ENCODE measurements at places on chromosomes 7 and 10. TPM values are rescaled to one million over a fixed set of nuclear protein-coding genes. Genes with fewer than 3 reads are reported as not detected.

DNA sequence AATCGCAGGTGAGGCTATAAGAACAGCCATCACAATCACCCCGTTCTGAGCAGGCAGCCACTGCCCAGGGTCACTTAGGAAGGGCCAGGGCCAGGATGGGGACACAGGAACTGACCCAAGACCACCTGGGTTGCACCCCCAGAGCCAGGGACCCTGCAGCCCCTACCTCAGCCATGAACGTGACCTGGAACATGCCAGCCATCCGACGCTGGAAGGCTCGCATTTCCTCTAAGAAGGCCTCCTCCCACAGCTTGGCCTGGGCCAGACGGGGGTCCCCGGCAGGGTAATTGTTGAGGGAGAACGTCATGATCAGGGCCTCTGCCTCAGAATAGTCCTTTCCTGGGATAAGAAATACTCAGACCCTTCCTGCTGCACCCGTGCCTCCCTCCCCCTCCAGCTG is 5.0 kb downstream of the NPC1L1 start:
- no peak overlapping the region for H3K27ac ChIP-seq
- no peaks in the 10 kb centered on the region for H3K27me3 ChIP-seq
- H3K4me1 ChIP-seq = peaks cover 47% of the 10 kb centered on the region
- peaks cover 27% of the 10 kb centered on the region for H3K36me3 ChIP-seq
- no peak overlapping the region for H3K4me3 ChIP-seq

DNA sequence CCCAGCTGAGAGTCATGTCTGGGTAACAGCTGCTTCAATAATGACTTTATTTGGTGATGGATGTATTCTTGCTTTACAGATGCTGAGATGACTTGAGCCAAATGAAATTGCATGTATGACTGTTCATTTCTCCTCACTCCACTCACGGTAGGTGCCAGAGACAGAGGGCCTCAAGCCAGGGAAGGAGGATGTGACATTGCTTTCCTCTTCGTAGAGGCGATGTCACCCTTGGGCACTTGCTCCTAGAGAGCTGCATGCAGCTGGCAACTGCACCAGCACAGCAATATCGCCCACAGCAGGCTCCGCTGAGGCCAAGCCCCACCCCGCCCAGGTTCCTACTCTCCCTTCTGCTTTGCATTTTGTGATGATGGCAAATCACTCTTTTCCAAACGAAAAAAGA is 116.6 kb upstream of the AOAH start:
- no peaks in the 10 kb centered on the region for H3K36me3 ChIP-seq
- no peaks in the 10 kb centered on the region for H3K4me1 ChIP-seq
- DNase-seq = no peak
- no peaks in the 10 kb centered on the region for H3K27me3 ChIP-seq
- no peak overlapping the region for H3K27ac ChIP-seq

- no peak overlapping the region for H3K27ac ChIP-seq
- H3K27me3 ChIP-seq = no peaks in the 10 kb centered on the region
- DNase-seq = no peak
- peaks cover 7% of the 10 kb centered on the region for H3K4me1 ChIP-seq
Observed at GRCh38 chr7:127799535-127800305, 147.7 kb downstream of the SND1 start.

DNA sequence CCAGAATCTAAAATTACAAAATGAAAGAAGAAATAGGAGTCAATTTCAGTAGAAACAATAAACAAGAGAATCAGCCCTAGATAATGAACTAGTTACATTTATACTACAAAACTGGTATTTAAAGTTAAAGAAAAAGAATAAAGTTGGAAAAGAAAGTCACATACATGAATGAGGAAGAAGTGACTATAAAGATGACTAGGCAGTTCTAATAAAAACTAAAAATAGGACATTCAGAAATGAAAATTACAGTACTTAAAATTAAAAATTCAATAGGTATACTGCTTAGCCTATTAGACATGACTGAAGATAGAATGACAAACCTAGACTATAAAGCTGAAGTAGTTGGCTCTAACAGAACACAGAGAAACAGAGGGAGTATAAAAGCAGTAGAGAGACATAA is 108.8 kb downstream of the AHR start:
- no peaks in the 10 kb centered on the region for H3K36me3 ChIP-seq
- no peak for DNase-seq
- H3K4me3 ChIP-seq = no peak overlapping the region
- peak overlapping the region; percentile 67 for H3K27ac ChIP-seq
- H3K4me1 ChIP-seq = peaks cover 32% of the 10 kb centered on the region

- H3K27ac ChIP-seq = peak overlapping the region; percentile 93
- no peaks in the 10 kb centered on the region for H3K36me3 ChIP-seq
- DNase-seq = peak; percentile 52
- peaks cover 13% of the 10 kb centered on the region for H3K4me1 ChIP-seq
- no peaks in the 10 kb centered on the region for H3K27me3 ChIP-seq
- H3K4me3 ChIP-seq = peak overlapping the region; percentile 67
Observed at GRCh38 chr10:122374859-122375678, 561 bp downstream of the PLEKHA1 start.

Gene DNAJB6
- 44.0 TPM for total RNA-seq

DNA sequence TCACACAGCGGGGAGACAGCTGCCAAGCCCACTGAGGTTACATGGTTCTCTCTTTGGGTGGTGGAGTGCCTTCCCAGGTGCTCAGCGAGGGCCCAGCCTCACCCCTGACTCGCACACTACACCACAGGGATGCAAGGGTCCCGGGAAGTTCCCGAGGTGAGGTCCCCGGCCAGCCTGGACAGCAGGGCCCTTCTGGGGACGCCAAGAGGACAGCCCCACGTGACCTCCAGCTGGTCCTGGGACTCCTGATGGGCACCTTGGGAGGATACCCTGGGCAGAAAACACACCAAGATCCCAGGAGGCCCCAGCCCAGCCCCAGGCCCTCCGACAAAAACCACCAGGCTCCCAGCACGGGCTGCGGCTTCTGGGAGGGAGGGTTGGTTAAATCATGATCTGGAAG is 8.3 kb downstream of the MICALL2 start:
- no peaks in the 10 kb centered on the region for H3K27me3 ChIP-seq
- peaks cover 9% of the 10 kb centered on the region for H3K4me1 ChIP-seq
- H3K4me3 ChIP-seq = no peak overlapping the region
- no peaks in the 10 kb centered on the region for H3K36me3 ChIP-seq
- H3K27ac ChIP-seq = no peak overlapping the region

DNA sequence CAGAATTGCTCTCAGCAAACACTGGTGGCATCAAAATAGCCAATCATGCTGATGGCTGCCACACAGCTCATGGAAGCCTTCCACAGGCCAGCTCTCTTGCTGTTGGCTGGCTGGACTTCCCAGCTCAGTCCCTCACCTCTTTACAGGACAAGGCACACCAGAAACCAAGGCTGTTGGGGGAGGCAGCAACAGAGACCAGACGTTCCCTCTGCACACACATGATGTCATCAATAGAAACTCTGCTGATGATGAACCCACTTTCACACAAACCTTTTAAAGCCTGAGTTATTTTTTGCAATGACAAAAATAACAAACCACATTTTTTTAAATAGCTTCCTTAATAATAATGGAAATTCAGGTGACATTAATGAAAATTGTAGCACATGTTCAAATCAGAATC is 300.9 kb upstream of the C7orf33 start:
- no peaks in the 10 kb centered on the region for H3K4me1 ChIP-seq
- H3K4me3 ChIP-seq = no peak overlapping the region
- no peaks in the 10 kb centered on the region for H3K27me3 ChIP-seq

DNA sequence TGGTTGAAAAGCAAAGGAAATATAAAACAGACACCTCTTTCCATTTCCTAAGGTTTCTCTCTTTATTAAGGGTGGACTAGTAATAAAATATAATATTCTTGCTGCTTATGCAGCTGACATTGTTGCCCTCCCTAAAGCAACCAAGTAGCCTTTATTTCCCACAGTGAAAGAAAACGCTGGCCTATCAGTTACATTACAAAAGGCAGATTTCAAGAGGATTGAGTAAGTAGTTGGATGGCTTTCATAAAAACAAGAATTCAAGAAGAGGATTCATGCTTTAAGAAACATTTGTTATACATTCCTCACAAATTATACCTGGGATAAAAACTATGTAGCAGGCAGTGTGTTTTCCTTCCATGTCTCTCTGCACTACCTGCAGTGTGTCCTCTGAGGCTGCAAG is 154.4 kb upstream of the LANCL2 start:
- no peak overlapping the region for H3K27ac ChIP-seq
- no peak for DNase-seq
- no peaks in the 10 kb centered on the region for H3K4me1 ChIP-seq
- H3K36me3 ChIP-seq = peaks cover 31% of the 10 kb centered on the region
- no peaks in the 10 kb centered on the region for H3K27me3 ChIP-seq
- H3K4me3 ChIP-seq = no peak overlapping the region

- H3K27me3 ChIP-seq = no peaks in the 10 kb centered on the region
- DNase-seq = no peak
- no peak overlapping the region for H3K4me3 ChIP-seq
- H3K36me3 ChIP-seq = no peaks in the 10 kb centered on the region
Observed at GRCh38 chr10:82498976-82499375, 624.0 kb downstream of the NRG3 start.

- H3K36me3 ChIP-seq = no peaks in the 10 kb centered on the region
- no peak overlapping the region for H3K27ac ChIP-seq
- no peak for DNase-seq
- H3K4me3 ChIP-seq = no peak overlapping the region
Observed at GRCh38 chr7:156503196-156503595, 137.4 kb upstream of the RNF32 start.

DNA sequence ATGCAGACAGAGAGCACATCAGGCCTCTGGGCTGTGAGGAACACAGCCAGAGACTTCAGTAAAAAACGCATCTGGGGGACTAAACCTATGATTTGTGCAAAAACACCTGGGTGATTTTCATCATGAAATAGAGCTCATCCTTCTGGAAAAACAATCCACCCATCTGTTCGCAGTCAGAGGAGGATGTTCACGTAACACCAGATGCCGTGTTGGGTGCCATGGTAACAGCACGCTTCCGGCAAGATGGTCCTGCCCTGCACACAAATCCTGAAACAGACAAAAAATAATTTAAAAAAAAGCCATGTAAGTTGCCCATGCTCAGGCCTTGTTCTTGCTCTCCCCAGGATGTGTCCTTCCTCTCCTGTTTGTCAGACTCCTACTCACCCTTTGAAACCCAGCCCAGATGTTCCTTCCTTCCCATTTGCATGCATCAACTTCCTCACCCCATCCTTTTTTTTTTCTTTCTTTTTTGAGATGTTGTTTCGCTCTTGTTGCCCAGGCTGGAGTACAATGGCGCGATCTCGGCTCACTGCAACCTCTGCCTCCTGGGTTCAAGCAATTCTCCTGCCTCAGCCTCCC is 28.3 kb upstream of the GNA12 start:
- no peak overlapping the region for H3K4me3 ChIP-seq
- no peaks in the 10 kb centered on the region for H3K27me3 ChIP-seq
- H3K36me3 ChIP-seq = no peaks in the 10 kb centered on the region
- no peak overlapping the region for H3K27ac ChIP-seq

Gene SFXN3
- 11.1 TPM for total RNA-seq

DNA sequence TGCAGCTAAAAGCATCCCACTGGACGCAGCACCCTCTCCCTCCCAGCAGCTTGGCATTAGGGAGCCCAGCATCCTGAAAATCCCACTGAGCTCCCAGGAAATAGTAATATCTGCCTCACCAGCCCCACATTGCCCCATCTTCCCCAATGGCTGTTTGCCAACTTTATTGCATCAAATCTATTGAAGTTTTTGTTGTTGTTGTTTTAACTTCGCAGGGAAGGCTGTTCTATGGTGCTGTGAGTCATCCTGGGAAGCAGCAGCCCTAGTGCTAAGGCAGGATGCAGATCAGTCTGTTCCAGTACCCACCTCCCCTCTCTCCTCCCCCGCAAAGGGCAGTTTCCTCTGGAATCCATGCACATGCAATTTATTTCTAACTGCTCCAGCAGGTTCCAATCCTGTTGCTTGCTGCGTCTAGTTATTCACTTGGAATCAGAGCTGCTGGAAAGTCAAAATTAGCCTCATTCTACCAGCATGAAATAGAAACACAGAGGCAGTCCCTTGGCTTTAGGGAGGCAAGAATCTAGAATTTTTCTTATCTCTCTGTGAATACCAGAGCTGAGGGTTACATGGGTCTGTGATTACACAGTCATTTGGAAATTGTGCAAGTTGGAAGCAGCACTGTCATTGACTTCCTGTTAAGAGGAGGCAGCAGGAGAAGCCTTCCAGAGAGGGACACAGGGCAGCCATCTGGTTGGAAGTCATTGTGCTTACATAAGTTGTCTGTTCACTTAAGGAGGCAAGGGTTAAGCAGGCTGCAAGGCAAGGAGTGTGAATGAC is 115.9 kb upstream of the CACUL1 start:
- no peaks in the 10 kb centered on the region for H3K27me3 ChIP-seq
- H3K4me3 ChIP-seq = no peak overlapping the region
- no peak overlapping the region for H3K27ac ChIP-seq
- no peaks in the 10 kb centered on the region for H3K4me1 ChIP-seq
- no peaks in the 10 kb centered on the region for H3K36me3 ChIP-seq
- DNase-seq = no peak

GRCh38 chr7:130063036-130063435 is 7.3 kb upstream of the KLHDC10 start:
- no peak overlapping the region for H3K27ac ChIP-seq
- peak; percentile 75 for DNase-seq
- H3K36me3 ChIP-seq = no peaks in the 10 kb centered on the region
- H3K27me3 ChIP-seq = no peaks in the 10 kb centered on the region
- peaks cover 37% of the 10 kb centered on the region for H3K4me1 ChIP-seq

GRCh38 chr10:87979847-87980246 is 116.4 kb downstream of the PTEN start:
- no peak overlapping the region for H3K4me3 ChIP-seq
- DNase-seq = no peak
- no peaks in the 10 kb centered on the region for H3K36me3 ChIP-seq

- no peaks in the 10 kb centered on the region for H3K36me3 ChIP-seq
- no peak overlapping the region for H3K4me3 ChIP-seq
- peaks cover 9% of the 10 kb centered on the region for H3K4me1 ChIP-seq
Observed at GRCh38 chr7:1858435-1859265, 188.6 kb downstream of the ELFN1 start.

- H3K4me1 ChIP-seq = no peaks in the 10 kb centered on the region
- DNase-seq = no peak
- H3K36me3 ChIP-seq = no peaks in the 10 kb centered on the region
- H3K27me3 ChIP-seq = no peaks in the 10 kb centered on the region
- no peak overlapping the region for H3K4me3 ChIP-seq
Observed at GRCh38 chr10:21406595-21407193, 118.8 kb downstream of the SKIDA1 start.

DNA sequence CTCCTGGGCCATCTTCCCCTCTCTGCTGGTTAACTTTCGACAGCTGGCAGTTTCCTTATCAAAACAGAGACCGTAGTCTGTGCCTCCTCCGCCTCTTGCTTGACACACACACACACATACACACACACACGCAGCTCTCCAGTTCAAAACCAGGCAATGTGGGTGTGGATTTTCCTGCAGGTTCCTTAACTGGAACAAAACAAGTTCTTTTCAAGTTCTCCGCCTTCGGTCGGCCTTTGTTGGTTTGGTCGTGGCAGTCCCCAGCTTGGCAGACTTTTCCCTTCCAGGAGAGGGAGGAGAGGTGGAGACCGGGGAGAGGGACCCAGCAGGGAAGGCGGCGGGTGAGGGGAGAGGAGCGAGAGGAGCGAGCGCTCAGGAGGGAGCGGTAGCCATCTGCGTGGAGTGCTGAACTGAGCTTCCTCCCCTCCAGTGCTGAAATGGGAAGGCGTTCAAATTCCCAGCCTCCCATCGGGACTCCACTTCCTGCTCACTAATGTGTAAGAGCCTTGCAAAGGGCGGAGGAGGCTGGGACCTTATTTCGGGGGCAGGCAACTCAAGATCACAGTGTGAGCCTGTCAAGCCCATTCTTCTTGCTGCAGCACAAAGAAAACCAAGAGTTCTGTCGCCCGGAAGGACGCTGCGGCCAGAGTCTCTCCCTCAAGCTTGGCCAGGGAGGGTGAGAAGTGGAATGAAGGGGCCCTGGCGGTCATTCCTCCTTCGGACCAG is 120.6 kb downstream of the PRPF18 start:
- peak; percentile 78 for DNase-seq
- no peaks in the 10 kb centered on the region for H3K27me3 ChIP-seq
- H3K36me3 ChIP-seq = no peaks in the 10 kb centered on the region
